Adrenal gland (tissue), 19 donors: ENCODE measurements at places on chromosomes 3 and 15. TPM values are rescaled to one million over a fixed set of nuclear protein-coding genes. Genes with fewer than 3 reads are reported as not detected.

Gene CPLX3
- 3.6 TPM for total RNA-seq

Gene ZNF80
- total RNA-seq: not detected

Gene CACNA2D2
- total RNA-seq: 0.88 TPM

Gene SYNM
- 44.6 TPM for total RNA-seq

Gene PLS1
- 6.5 TPM for total RNA-seq

Gene KLHL25
- 5.3 TPM for total RNA-seq

Gene ARL14
- 0.22 TPM for total RNA-seq

Gene ZNF35
- total RNA-seq: 13.2 TPM

Gene TRANK1
- 10.5 TPM for total RNA-seq

Gene GABRR3
- total RNA-seq: not detected

Gene DAZL
- not detected for total RNA-seq

Gene DISP2
- 1.2 TPM for total RNA-seq

Gene ZNF385D
- total RNA-seq: 0.46 TPM

Gene PLA2G4B
- total RNA-seq: 0.95 TPM

Gene CFAP100
- not detected for total RNA-seq

Gene PDZRN3
- total RNA-seq: 95.2 TPM

Gene ADPGK
- 97.1 TPM for total RNA-seq

DNA sequence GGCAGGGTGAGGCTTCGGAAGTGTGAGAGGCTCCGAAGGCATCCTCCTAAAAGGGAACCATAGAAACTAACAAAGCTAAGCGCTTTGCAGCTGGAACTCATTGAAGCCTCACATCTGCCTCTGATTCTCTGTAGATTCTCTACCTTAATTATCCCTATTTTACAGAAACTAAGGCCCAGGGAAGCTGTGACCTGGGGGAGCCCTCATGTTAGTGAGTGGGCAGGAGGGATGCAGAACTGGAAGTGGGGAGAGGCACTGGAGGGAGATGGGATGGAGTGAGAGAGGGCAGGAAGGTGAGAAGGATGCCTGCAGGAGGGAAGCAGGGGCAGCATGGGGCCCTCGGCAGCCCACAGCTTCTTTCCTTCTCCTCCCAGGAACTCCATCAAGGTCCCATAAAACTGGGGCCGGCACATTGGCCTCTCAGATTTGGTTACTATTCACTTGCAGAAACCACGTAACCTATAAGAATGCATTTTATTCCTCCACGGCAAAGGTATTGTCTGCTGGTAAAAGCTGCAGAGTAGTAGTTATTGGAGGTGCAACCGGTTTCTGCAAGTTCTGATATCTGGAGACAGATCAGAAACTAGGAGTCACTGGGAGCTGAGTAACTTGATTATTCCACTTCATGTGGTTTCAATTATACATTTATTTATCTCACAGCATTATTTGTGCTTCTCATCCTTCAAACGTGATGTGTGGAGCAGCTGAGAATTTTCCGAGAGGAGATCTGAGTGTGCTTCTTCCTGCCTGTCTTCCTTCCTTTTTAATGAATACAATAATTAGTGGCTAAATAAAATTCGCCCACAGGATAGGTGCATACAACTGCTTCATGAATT, 24.0 kb upstream of the CHCHD6 start:
- H3K4me1 ChIP-seq: no peaks in the 10 kb centered on the region
- no peak for DNase-seq
- H3K4me3 ChIP-seq: no peak overlapping the region
- no peaks in the 10 kb centered on the region for H3K27me3 ChIP-seq
- H3K36me3 ChIP-seq: no peaks in the 10 kb centered on the region

GRCh38 chr3:136819392-136819730, 435 bp downstream of the SLC35G2 start:
- peak overlapping the region; percentile 57 for H3K4me3 ChIP-seq
- DNase-seq: peak; percentile 81
- no peaks in the 10 kb centered on the region for H3K4me1 ChIP-seq

- no peaks in the 10 kb centered on the region for H3K36me3 ChIP-seq
- H3K27ac ChIP-seq: no peak overlapping the region
- DNase-seq: no peak
- H3K4me1 ChIP-seq: peaks cover 9% of the 10 kb centered on the region
- no peaks in the 10 kb centered on the region for H3K27me3 ChIP-seq
Observed at GRCh38 chr3:124577494-124578167, 152.6 kb upstream of the UMPS start.

GRCh38 chr3:183912895-183913579, 28.4 kb upstream of the PARL start:
- H3K36me3 ChIP-seq: no peaks in the 10 kb centered on the region
- H3K4me1 ChIP-seq: no peaks in the 10 kb centered on the region
- no peak overlapping the region for H3K4me3 ChIP-seq

GRCh38 chr15:62976301-62976881, 66.2 kb upstream of the TPM1 start:
- H3K27me3 ChIP-seq: no peaks in the 10 kb centered on the region
- DNase-seq: no peak
- no peak overlapping the region for H3K4me3 ChIP-seq
- no peaks in the 10 kb centered on the region for H3K4me1 ChIP-seq

- no peak for DNase-seq
- H3K4me3 ChIP-seq: no peak overlapping the region
- H3K4me1 ChIP-seq: no peaks in the 10 kb centered on the region
Observed at GRCh38 chr3:3629911-3630310, 169.3 kb upstream of the LRRN1 start.

- H3K4me3 ChIP-seq: no peak overlapping the region
- H3K27ac ChIP-seq: no peak overlapping the region
- H3K36me3 ChIP-seq: peaks cover 65% of the 10 kb centered on the region
- no peaks in the 10 kb centered on the region for H3K27me3 ChIP-seq
Observed at GRCh38 chr3:129276385-129276784, 2.3 kb upstream of the HMCES start.

DNA sequence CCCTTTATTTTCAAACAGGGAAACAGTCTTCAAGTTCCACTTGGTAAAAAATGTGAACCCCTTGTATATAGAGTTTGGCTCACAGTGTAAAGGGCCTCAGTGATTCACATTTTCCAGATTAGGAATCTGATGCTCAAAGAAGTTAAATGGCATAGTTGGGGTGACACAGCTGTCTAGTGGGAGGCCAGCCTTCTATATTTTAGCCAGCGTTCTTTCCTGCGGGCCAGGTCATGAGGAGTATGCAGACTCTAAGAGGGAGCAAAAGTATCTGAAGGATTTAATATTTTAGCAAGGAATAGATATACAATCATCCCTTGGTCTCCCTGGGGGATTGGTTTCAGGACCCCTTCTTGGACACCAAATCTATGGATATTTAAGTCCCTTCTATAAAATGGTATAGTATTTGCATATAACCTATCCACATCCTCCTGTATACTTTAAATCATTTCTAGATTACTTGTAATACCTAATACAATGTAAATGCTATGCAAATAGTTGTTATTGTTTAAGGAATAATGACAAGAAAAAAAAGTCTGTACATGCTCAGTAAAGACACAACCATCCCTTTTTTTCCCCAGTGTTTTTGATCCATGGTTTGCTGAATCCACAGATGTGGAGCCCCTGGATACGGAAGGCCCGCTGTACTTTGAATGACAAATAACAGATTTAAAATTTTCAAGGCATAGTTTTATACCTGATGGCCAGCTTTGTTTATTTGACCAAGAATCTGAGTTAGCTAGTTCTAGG, 7.0 kb downstream of the B2M start:
- H3K4me3 ChIP-seq: no peak overlapping the region
- no peak for DNase-seq
- no peak overlapping the region for H3K27ac ChIP-seq
- H3K4me1 ChIP-seq: peaks cover 36% of the 10 kb centered on the region
- no peaks in the 10 kb centered on the region for H3K27me3 ChIP-seq

DNA sequence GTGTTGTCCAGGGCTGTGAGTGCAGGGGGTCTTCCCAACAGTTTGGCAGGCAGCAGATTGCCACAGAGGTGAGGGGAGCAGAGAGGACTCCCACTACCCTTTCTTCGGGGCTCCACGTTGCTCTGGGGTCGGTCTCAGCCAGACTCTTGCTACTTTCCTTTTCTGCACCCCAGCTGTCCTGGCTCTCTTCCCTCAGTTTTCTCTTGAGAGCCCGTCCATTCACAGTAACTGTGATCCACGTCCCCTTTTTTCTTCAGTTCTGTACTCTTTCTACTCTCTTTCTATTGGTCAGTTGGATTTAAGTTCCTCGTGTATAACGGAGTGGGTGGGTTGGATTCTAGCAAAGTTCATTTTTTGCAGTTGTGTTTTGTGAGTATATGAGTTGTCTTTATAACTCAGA, 105.8 kb downstream of the UNC13C start:
- H3K4me1 ChIP-seq: no peaks in the 10 kb centered on the region
- no peak overlapping the region for H3K27ac ChIP-seq
- no peak for DNase-seq

DNA sequence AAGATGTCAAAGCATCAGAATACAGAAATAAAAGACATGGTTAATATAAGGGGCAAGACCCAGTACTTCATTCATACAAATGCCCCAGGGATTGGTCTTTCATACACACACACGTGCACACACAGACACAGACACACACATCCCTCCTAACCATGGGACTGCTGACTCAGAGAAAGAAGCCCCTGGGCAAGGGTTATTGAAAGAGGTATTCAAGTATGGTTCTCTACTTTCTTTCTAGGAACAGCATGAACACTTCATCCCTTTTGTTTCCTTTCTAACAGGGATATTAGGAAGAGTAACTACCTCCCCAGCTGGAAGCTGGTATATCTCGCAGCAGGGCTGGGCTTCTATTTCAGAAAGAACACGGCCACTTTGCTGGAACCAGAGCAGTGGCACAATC, 33.2 kb upstream of the ZFAND6 start:
- DNase-seq: no peak
- no peaks in the 10 kb centered on the region for H3K4me1 ChIP-seq
- no peak overlapping the region for H3K4me3 ChIP-seq
- no peak overlapping the region for H3K27ac ChIP-seq
- no peaks in the 10 kb centered on the region for H3K27me3 ChIP-seq

- no peak overlapping the region for H3K27ac ChIP-seq
- no peak for DNase-seq
- no peak overlapping the region for H3K4me3 ChIP-seq
- H3K36me3 ChIP-seq: no peaks in the 10 kb centered on the region
- H3K4me1 ChIP-seq: no peaks in the 10 kb centered on the region
Observed at GRCh38 chr15:48866141-48866563, 11.8 kb upstream of the EID1 start.

DNA sequence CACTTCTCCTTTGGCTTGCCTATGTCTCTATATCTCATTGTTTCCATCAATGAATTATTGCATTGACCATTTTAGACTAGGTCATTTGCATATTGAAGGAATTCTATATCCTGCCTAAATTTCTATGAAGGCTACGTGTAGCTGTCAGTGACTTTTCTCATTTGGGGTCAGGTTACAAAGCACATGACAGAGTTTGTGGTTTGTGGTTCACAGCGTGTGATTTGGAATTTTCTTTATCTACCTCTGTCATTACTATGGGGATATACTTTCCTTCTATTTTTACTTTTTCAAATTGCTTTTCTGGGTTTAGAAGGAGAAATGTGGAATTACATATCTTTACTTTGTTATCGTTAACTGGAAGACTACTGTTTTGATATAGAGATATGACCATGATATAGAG, 317.3 kb upstream of the CFAP20DC start:
- no peaks in the 10 kb centered on the region for H3K4me1 ChIP-seq
- DNase-seq: no peak
- no peaks in the 10 kb centered on the region for H3K36me3 ChIP-seq
- H3K27me3 ChIP-seq: no peaks in the 10 kb centered on the region
- no peak overlapping the region for H3K4me3 ChIP-seq

- no peak overlapping the region for H3K4me3 ChIP-seq
- DNase-seq: no peak
- no peaks in the 10 kb centered on the region for H3K36me3 ChIP-seq
- H3K27ac ChIP-seq: no peak overlapping the region
Observed at GRCh38 chr15:101608201-101608600, 44.0 kb downstream of the TM2D3 start.

DNA sequence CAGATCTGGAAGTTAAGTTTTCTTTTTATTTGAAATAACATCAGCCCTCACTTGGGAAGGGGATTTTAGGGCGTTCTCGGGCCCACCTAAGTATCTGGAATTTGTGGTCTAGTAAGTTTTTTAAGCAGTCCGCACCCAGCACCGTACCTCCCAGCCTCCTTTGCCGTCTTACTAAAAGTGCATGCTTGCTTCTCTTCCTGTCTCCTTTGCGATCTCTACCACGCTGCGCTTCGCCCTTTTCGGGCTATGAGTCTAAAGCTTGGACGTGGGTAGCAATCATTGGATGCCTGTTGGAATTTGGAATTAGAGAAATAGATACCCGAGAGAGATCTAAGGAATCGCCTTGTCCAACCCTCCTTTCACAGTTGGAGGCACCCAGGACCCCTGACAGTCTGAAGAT, 1.1 kb downstream of the THSD4 start:
- no peaks in the 10 kb centered on the region for H3K36me3 ChIP-seq
- no peak overlapping the region for H3K27ac ChIP-seq
- H3K4me1 ChIP-seq: no peaks in the 10 kb centered on the region
- H3K4me3 ChIP-seq: no peak overlapping the region

GRCh38 chr15:44340410-44340809, 51.9 kb downstream of the GOLM2 start:
- peaks cover 11% of the 10 kb centered on the region for H3K36me3 ChIP-seq
- H3K4me1 ChIP-seq: peaks cover 8% of the 10 kb centered on the region
- no peak for DNase-seq
- no peak overlapping the region for H3K27ac ChIP-seq

GRCh38 chr3:184457329-184457728, 77.5 kb downstream of the CHRD start:
- no peaks in the 10 kb centered on the region for H3K27me3 ChIP-seq
- no peaks in the 10 kb centered on the region for H3K36me3 ChIP-seq
- no peak for DNase-seq
- H3K4me1 ChIP-seq: no peaks in the 10 kb centered on the region
- H3K27ac ChIP-seq: no peak overlapping the region

DNA sequence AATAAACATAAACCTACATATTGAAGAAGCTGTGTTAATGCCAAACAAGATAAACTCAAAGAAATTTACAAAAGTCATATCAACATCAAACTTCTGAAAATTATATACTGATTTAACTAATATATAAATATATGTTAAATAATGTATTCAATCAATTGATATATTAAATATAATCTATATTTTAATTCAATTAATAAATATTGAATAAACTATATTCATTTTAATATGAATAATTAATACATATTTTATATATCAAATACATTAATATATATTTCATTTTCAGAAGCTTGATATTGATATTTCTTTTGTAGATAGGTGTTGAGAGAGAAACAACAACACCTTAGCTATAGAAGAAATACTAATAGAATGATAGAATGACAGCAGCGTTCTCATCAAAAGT, 768.1 kb downstream of the MECOM start:
- no peaks in the 10 kb centered on the region for H3K4me1 ChIP-seq
- no peaks in the 10 kb centered on the region for H3K27me3 ChIP-seq
- DNase-seq: no peak
- no peaks in the 10 kb centered on the region for H3K36me3 ChIP-seq

DNA sequence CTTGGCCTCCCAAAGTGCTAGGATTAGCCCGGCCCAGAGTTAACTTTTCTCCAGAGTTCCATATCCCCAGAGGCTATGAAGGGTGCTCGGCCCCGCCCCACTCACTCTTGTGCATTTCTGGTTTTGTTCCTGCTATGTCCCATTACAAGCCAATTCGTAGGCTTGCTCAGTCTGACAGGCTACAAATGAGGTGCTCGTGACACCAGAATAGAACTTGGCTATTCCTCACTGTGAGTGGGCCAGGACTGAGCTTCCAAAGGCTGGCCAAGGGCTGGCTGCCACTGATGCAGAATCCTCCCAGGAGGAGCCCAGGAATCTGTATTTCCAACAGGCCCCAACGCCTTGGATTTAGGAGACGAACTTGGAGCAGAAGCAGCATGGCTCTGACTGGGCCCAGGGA, 282.7 kb upstream of the C2CD4B start:
- H3K27ac ChIP-seq: no peak overlapping the region
- no peaks in the 10 kb centered on the region for H3K27me3 ChIP-seq
- no peaks in the 10 kb centered on the region for H3K36me3 ChIP-seq
- DNase-seq: no peak
- H3K4me1 ChIP-seq: no peaks in the 10 kb centered on the region
- no peak overlapping the region for H3K4me3 ChIP-seq
